ENCODE measurements at places on chromosomes 1 and 21.

- DNase-seq = no peak
Observed at GRCh38 chr21:31286621-31287020, 57.4 kb downstream of the TIAM1 start.

- no peak for DNase-seq
Observed at GRCh38 chr1:185674201-185674600, 60.0 kb upstream of the HMCN1 start.

DNA sequence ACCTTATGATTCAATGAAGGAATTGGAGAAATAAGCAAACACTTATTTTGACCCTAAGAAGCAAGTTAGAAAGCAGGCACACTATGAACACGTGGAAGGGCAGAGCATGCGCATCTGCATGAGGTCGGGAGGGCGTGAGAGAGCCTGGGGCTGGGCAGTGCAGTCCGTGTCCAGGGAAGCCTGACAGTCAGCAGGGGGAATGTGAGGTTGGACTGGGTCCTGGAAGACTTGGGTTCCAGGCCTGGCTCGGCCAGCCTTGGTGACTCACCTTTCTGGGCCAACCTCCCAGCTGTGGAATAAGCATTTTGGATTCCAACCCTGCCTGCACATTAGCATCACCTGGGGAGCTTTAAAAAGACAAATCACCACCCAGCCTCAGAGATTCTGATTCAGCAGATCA, 26.6 kb upstream of the LMX1A start:
- no peak for DNase-seq

DNA sequence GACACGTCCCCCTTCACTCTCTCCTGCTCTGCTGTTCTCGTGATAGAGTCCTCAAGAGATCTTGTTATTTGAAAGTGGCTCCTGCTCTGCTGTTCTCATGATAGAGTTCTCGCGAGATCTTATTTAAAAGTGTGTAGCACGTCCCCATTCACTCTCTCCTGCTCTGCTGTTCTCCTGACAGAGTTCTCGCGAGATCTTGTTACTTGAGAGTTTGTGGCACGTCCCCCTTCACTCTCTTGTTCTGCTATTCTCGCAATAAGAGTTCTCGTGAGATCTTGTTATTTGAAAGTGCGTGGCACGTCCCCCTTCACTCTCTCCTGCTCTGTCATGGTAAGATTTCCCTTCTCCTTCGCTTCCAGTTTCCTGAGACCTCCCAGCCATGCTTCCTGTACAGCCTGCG, 47.9 kb downstream of the SMYD3 start:
- no peak for DNase-seq

DNA sequence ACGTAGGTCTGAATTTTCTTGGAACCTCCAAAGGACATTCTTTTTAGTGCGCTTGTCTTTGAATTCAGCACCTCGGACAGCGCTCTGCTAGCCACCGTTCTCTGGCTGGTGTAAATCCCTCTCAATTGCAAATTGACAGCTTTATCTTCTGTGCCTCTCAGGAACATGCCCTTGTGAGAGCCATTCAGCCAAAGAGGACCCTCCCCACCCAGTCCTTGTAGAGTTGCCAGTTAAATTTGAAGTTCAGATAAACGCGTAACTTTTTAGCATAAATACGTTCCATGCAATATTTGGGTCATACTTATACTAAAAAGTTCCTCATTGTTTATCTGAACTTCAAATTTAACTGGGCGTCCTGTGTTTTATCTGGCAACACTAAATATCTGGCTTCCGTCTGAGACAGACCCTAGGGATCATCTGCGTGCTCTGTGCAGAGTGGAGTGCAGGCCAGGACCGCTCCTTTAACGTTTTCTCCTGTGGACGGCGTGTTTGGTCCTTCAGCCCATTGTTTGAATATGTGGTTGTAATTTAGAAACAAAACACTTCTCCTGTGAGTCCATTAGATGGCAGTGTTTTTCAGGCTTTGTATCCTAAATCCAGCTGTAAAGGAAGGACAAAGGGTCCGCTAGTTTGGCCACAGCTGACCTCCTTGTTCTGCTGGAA, 7.0 kb downstream of the KCNAB2 start:
- DNase-seq = peak; percentile 78

- no peak for DNase-seq
Observed at GRCh38 chr1:54816951-54817350, 15.8 kb upstream of the TTC22 start.

DNA sequence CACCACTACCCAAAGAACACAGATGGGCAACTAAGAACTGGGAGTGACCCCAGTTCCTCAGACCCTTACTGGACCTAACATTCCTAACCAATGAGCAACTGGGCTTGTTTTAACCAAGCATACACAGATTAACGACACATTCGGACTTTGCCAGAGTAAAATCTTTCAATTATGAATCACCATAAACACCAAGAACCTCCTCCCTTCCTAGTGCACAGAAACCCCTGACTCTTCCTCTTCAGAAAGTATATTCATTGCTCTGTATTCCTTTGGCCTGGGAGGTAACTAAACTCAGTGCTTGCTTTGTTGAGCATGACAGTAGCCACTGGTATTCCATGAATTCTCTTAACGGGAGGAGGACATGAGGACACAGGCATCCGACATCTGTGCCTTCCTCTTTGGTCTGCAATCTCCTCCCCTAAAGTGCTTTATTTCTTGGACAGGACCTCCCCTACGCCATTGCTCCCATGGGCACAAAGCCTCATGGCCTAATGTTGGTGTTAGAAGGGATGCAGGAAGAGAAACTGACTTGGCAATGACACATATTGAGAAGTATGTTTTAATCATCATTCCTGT, 42.7 kb downstream of the SEC16B start:
- DNase-seq = no peak

GRCh38 chr1:162562470-162562828, 927 bp downstream of the UAP1 start:
- DNase-seq = no peak

GRCh38 chr1:46190539-46190938, 7.7 kb downstream of the POMGNT1 start:
- DNase-seq = no peak

- peak; percentile 36 for DNase-seq
Observed at GRCh38 chr1:206725109-206725963, 40.6 kb downstream of the MAPKAPK2 start.

- no peak for DNase-seq
Observed at GRCh38 chr1:67338642-67339041, 31.0 kb downstream of the IL12RB2 start.

- no peak for DNase-seq
Observed at GRCh38 chr1:205062319-205062718, 19.3 kb downstream of the CNTN2 start.

GRCh38 chr1:235941876-235942624, 75.3 kb upstream of the LYST start:
- no peak for DNase-seq

DNA sequence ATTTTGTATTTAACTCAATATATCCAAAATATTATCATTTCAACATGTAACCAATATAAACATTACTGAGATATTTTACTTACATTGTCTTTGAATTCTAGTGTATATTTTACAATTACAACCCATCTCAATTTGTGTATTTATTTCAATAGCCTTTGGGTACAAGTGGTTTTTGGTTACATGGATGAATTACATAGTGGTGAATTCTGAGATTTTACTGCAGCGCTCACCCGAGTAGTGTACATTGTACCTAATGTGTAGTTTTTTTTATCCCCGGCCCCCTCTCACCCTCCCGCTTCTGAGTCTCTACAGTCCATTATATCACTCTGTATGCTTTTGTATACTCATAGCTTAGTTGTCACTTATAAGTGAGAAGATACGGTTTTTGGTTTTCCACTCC, 117.0 kb upstream of the GALNT2 start:
- DNase-seq = no peak

DNA sequence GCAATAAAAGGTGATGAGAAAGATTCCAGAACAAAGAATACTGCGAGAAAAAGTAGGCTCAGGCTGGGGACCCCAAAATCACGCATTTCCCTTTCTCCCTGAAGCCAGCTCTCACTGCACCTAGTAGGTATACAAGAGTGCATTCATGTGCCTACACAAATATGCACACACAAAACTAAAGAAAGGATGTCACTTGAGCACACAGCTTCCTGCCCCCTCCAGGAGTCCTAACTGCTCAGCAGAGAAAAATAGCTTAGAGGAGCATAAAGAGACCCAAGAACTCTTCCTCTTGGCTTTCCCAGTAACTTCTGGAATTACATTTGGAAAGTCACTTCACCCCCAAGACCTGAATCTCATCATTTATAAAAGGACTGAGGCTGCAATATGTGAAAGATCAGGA, 38.0 kb downstream of the JAK1 start:
- DNase-seq = no peak

GRCh38 chr1:244971552-244972216, 107.3 kb upstream of the HNRNPU start:
- DNase-seq = no peak

DNA sequence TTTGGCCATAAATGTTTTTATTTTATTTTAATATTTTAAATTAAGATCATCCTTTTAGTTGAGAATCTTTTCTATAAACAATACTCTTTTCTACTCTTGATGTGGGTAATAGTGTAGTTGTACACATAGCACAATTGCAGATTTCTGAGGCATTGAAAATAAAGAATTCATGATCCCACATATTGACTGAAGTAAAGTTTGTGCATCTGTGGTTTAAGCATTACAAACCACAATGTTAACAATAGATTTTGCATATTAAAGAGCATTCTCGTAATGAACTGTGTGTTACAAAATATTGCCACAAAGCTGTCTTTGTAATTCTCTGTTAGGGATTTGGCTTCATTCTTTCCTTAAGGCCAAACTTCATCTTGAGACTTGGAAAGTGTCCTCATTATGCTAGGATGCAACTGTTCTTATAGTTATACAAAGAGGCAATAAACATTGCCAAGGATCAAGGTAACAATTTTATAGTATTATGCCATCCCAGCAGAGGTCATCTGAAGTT, 256.8 kb downstream of the OLFM3 start:
- DNase-seq = no peak

GRCh38 chr1:201140235-201140940, 13.4 kb upstream of the ASCL5 start:
- DNase-seq = no peak

DNA sequence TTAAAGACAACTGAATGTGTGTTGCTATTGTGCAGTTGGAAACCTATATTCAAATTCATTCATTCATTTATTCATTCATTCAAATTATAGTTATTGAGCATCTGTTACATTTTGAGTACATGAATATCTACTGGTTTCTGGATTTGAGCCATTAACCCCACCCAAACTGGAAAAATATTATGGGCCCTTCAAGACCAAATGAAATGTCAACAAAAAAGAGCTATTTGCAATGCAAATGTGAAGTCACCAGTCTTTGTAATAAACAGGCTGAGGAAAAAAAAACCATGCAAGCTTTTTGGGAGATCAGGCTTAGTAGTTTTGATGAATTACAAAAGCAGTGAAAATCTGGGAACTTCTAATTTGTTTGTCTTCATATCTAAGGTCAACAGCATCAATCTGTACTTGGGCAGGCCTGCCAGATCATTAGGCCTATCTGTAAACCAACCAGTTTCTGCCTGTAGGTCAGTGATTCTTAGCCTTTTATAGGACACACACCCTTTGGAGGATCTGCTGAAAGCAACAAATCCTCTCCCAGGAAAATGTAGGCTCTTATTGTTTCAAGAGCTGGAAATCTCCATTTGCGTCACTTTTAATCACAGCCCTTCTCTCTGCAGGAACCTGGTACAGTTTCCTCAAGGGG, 134.7 kb downstream of the FAM78B start:
- no peak for DNase-seq

DNA sequence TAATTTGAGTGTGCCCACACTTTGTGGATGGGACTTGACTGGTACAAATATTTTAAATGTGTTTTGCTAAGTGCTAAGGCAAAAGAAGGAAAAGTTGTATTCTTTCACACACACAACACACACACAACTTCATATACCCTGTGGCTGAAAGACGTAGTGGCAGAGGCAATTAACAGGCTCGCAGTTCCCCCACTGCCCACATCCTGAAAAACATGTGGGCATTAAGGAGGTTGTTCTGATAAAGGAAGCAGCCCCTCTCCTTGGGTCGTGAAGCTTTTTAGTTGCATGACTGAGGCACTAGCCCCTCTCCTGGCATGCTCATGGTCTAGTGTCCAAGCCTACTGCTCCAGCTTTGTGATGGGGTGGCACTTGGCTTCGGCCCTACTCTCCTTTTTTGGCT, 14.3 kb upstream of the ADAM30 start:
- DNase-seq = no peak

DNA sequence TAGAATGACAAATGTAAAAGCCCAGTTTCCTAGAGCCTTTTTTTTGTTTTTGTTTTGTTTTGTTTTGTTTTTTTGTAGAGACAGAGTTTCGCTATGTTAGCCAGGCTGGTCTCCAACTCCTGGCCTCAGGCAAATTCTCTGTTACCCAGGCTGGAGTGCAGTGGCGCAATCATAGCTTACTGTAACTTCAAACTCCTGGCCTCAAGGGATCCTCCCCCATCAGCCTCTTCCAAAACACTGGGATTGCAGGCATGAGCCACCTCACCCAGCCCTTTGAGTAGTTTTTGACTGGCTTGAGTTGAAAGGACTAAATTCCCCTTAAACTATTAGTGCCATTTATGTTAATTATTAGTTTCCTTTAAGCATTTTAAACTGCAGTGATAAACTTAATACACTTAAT, 28.8 kb upstream of the ZBTB18 start:
- no peak for DNase-seq

DNA sequence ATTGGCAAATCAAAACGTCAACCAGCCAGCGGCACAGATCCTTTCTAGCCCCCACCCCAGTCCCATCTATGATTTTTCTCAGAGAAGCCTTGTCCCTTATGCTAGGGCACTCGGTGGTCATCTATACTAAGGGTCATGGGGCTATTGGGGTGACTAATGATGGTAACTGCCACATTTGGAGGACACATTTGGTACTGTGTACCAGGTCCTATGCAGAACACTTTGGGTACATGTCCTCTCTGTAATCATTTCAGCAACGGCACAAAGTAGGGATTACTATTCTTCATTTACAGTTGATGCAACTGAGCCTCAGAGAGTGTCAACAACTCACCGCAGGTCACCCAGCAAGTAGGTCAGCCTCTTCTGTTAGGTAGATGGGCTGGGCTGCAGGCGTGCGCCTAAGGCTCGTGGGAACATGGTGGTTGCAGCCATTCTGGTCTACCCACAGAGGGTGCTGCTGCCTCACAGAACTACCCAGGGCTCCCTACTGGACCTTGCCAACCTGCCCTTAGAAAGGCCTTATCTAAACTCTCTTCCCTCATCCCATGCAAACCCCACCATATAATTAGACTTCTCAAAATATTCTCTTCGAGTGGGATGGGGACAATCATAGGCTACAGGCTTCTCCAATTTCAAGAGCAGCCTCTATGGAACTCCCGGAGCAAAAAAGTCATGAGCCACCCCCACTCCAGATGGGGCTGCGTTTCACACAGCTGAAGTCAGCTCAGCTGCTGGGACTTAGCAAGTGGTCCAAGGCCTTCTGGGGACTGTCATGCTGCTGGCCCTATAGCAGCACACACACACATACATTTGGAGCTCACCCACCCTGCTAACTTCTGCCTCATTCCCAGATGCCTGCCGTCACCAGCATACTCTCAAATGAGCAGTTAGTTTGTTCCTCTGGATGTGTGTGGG, 5.8 kb upstream of the SDHB start:
- peak; percentile 32 for DNase-seq

Measured in frontal cortex (tissue), 4 donors.